ENCODE measurements at places on chromosomes 2 and 18.
A peak's percentile ranks its signal among the peaks of the same experiment; 100 is the strongest.

DNA sequence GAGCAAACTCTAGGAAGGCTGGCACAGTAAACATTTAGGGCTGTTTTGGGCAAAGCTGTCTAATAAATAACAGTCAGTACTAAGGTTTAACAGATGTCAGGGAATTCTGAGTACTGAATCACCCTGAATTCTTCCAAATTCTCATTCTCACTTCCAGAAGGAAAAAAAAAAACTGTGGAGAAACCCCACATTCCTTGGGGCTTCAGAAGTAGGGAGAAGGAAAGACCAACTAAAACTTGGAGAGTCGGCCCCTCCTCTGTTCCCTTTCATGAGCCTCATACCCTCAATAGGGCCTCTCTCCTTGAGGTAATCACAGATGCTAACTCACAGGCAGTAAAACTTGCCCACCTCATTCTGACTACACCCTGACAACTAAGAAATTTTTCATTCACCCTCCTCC is 62.1 kb downstream of the CCDC148 start:
- no peak for DNase-seq

DNA sequence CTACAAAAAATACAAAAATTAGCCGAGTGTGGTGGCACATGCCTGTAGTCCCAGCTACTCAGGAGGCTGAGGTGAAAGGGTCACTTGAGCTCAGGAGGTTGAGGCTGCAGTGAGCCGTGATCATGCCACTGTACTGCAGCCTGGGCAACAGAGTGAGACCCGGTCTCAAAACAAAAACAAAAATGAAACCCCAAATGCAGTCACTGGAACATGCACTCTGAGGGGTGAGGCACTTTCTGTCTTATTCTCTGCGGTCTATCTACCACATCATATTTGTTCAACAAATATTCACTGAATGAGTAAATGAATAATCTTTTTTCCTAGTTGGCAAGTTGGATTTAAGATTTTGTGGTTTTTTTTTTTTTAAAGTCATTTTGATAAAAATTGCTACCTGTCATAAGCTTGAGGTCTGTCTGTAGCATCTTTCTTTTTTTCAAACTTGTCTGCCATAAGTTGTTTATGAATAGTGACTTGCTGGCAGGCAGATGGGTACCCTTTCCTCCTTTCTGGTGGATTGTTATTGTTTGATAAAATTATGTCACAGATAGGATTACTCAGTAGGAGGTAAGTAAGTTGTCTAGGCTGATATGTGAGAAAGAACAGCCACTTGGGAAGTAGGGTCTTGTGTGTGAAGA is 11.8 kb downstream of the CHRNA1 start:
- DNase-seq = no peak

- DNase-seq = no peak
Observed at GRCh38 chr2:225494100-225494459, 94.6 kb downstream of the NYAP2 start.

DNA sequence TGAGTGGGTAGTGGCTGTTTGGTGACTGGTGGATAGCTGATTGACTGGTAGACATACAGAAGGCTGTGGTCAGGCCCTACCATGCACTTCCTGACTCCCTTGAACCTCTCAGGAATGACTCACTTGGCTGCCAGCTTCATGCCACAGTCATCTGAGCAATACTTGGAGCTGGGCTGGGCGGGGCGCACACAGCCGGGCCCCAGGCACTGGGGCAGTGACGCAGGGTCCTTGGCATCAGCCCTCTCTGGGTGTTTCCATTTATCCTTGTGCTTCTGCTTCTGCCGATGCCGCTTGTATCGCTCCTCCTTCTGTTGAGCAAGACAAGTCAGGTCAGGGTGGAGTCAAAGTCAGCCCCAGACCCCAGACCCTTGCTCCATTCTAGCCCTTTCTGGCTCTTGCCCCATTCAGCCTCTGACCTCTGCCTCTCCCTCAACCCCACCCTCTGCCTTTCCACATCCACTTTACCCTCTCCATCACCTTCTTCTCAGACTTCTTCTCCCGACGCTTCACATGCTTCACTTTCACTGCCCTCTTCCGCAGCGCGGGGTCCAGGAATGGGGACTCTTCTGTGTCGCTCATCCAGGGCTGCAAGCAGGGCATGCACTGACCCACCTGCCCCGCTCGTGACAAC is 3.0 kb upstream of the MBD1 start:
- no peak for DNase-seq

DNA sequence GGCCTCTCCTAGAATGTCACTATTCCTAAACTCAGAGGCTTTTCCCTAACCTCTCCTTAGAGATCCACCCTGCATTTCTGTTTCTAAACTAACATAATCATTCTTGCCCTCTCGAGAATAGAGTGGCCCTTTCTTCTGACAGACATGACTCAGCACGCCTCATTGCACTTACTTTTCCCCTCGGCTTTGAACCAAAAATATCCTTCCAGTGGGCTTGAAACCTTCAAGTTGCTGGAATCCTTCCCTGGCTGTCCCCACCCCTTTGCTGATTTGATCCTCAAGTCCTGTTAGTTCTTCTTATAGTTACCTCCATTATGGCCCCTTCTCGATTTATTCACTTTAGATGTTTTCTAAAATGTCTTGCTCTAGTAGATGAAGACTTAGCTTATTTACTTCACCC is 158.0 kb downstream of the LTBP1 start:
- DNase-seq = no peak

GRCh38 chr2:99066075-99066958 is 75.2 kb upstream of the C2orf15 start:
- DNase-seq = peak; percentile 64

- DNase-seq = no peak
Observed at GRCh38 chr2:233974530-233975071, 57.4 kb downstream of the TRPM8 start.

DNA sequence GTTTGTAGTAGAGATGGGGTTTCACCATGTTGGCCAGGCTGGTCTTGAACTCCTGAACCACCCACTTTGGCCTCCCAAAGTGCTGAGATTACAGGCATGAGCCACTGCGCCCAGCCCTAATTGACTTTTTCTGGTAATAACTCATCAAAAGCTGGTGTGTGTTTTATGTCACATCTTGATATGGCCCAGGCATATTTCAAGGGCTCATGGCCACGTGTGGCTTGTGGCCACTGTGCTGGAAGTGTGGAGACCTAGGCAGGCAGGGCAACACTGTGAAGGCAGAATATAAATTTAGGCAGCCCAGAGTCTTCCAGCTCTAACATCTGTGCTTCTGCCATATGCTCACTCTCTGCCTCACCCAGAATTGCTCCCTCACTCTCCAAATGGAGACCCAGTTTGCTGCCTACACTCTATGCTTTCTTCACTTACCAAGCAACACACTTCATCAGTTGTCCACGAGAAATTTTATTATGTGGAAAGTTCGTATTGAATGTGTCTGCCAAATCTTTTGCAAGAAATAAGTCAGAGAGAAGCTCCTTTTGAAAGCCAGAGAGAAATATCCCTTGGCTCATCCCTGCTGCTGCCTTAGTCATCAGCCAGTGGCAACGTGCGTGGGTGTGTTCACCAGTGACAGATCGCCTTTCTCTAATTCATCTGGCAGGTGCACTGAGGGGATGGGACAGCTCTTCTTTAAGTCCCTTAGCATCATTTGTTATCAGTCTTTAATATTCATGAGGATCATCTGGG is 129.4 kb upstream of the CXCR4 start:
- no peak for DNase-seq

DNA sequence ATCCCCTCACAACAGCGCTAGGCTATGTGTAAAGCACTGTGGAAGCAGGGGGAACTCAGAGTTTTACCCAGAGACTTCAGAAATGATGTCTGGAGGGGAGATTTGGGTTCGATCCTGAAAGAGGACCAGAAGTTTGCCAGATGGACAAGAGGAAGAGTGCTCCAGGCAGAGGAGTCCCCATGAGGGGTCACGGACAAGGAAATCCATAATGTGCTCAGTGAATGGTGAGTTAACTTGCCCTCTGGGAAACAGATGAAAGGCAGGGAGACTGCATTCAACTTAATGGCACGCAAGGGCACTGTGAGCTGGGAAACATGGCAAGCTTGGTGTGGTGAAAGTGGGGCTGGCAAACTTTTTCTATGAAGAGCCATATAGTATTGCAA is 6.0 kb upstream of the ASAP2 start:
- no peak for DNase-seq

- DNase-seq = no peak
Observed at GRCh38 chr2:216340280-216340631, 32.0 kb downstream of the MARCHF4 start.

GRCh38 chr2:143183804-143184463 is 54.7 kb downstream of the ARHGAP15 start:
- no peak for DNase-seq

DNA sequence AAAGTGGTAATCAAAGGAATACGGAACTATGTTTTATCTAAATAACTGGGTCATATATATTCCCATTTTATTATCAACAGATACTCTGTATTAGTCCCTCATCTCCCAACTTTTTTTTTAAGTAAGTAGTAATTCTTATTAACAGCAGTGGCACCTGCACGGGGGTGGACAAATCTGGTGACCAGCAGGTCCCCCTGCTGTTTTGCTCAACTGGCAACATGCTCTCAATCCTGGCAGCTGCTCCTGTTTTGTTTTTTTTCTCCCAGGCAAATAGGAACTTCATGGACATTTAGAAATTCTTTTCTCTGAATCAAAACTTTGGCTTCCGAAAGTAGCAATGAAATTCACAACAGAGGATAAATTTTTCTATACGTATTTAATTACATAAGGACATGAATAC is 193.5 kb downstream of the SS18 start:
- DNase-seq = no peak
